ENCODE measurements at places on chromosomes 16 and 17. TPM values are rescaled to one million over a fixed set of nuclear protein-coding genes. Genes with fewer than 3 reads are reported as not detected.

DNA sequence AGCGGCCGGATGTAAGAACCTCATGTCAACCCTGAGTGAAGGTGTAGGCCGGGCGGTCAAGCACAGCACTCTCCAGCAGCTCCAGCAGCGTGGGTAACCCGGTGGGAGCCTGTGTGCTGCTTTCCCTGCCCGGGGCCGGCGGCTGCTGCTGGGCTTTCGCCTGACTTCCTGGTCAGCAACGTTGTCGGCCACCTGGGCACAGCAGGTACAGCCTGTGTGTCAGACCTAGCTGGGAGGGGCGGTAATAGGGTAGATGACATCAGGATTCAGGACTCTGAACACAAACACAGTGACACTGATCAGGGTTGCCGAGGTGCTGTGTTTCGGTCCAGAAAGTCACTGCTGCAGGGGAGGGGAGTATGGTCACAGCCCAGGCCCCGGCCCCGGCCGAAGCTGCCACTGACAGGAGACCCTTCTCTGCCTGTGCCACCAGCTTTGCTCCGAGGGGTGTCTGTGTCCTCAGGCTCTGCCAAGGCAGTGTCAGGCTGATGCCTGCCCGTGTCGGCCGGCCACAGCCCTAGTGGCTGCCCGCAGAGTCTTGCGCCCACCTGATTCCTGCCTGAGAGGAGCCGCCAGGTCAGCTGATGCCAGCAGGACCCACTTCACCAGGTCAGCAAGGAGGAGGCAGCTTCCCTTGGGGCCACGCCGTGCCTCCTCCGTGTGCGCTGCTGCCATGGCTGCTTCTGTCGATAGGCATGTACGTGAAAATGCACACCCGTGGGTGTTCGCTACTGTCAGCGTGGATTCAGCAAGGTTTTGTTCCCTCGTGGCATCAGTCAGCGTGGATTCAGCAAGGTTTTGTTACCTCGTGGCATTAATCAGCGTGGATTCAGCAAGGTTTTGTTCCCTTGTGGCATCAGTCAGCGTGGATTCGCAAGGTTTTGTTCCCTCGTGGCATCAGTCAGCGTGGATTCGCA lies 9.2 kb downstream of the RAB40C start:
- H3K27me3 ChIP-seq: no peaks in the 10 kb centered on the region
- DNase-seq: no peak
- peaks cover 10% of the 10 kb centered on the region for H3K4me1 ChIP-seq
- peaks cover 13% of the 10 kb centered on the region for H3K36me3 ChIP-seq
- no peak overlapping the region for H3K27ac ChIP-seq
- H3K4me3 ChIP-seq: no peak overlapping the region

The GAST gene
- total RNA-seq: 119 TPM

DNA sequence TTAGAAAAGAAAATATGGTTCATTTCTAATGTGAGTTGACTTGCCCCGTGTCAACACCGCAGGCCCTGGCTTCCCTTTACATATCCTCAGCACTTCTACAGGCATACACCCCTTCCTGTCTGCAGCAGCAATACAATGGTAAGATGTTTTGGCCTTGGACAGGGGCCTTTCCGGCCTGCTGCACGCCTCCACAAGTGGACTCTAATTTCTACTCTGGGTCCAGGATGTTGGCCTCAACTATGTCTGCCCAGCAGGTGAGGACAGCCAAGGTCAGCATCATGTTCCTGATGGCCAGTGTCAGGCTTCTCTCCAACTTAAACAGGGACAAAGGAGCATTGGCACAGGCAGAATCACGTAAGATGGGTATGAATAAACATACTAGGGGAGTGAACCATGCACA lies 11.0 kb downstream of the C17orf67 start:
- H3K4me3 ChIP-seq: no peak overlapping the region
- H3K27me3 ChIP-seq: peaks cover 3% of the 10 kb centered on the region
- DNase-seq: no peak
- no peak overlapping the region for H3K27ac ChIP-seq

- H3K4me3 ChIP-seq: no peak overlapping the region
- H3K36me3 ChIP-seq: no peaks in the 10 kb centered on the region
- no peak for DNase-seq
- H3K27ac ChIP-seq: no peak overlapping the region
Observed at GRCh38 chr17:66273586-66273848, 28.9 kb upstream of the PRKCA start.

- H3K27ac ChIP-seq: no peak overlapping the region
- no peaks in the 10 kb centered on the region for H3K27me3 ChIP-seq
- H3K4me1 ChIP-seq: peaks cover 61% of the 10 kb centered on the region
- DNase-seq: no peak
- no peaks in the 10 kb centered on the region for H3K36me3 ChIP-seq
- H3K4me3 ChIP-seq: peak overlapping the region; percentile 24
Observed at GRCh38 chr17:79989106-79989835, 46.4 kb downstream of the TBC1D16 start.

- no peak overlapping the region for H3K4me3 ChIP-seq
- no peaks in the 10 kb centered on the region for H3K4me1 ChIP-seq
- H3K27ac ChIP-seq: no peak overlapping the region
- H3K36me3 ChIP-seq: no peaks in the 10 kb centered on the region
Observed at GRCh38 chr16:4570086-4570485, 13.9 kb downstream of the C16orf96 start.

GRCh38 chr16:50801036-50801435 lies 59.1 kb downstream of the CYLD start:
- no peaks in the 10 kb centered on the region for H3K27me3 ChIP-seq
- no peak overlapping the region for H3K4me3 ChIP-seq
- no peak for DNase-seq
- H3K36me3 ChIP-seq: peaks cover 8% of the 10 kb centered on the region

The HP gene
- not detected for total RNA-seq

- DNase-seq: no peak
- no peak overlapping the region for H3K4me3 ChIP-seq
- H3K4me1 ChIP-seq: peaks cover 34% of the 10 kb centered on the region
Observed at GRCh38 chr17:40540448-40540847, 24.8 kb downstream of the CCR7 start.

- peaks cover 2% of the 10 kb centered on the region for H3K36me3 ChIP-seq
- H3K27ac ChIP-seq: peak within 1 kb of the TSS; percentile 89
- H3K4me3 ChIP-seq: peak within 1 kb of the TSS; percentile 93
- DNase-seq: no peak
- H3K4me1 ChIP-seq: peaks cover 10% of the 10 kb centered on the region
- peaks cover 5% of the 10 kb centered on the region for H3K27me3 ChIP-seq
Observed at GRCh38 chr17:78128551-78129350, at the start of gene TMC6. TMC6 (minus strand) TSS chr17:78128755; CDS start chr17:78126832, 1,923 bp downstream.

The SMIM22 gene
- 7.8 TPM for total RNA-seq

DNA sequence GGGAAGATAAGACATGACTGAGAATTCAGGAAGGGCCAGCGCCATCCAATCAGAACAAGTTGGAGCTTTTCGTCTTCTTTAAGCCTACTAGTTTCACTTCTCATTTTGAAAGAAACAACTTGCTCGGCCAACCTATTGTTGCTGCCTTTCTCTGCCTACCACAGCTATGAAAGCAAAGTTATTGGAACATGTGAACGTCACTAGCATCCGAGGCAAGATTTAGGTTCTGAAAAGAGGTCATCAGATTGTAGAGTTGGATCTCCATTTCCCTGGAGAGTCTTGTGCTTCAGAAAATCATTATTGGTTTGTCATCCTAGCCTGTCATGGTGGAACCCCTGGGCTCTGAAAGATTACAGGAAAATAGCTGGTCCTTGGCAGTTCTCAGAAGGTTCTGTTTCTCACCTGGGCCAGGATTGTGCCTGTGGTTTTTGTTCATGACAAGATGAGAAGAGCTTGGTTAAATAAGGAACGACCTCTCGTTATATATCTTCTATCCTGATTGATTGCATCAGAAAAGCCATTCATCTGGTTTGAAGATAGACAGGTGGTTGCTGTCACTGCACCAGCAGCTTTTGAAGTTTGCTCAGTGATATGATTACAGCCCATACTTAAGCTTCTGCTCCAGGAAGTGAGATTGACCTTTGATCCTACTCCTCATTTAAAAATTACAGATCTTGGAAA lies 25.3 kb downstream of the CDH13 start:
- H3K4me3 ChIP-seq: no peak overlapping the region
- H3K27me3 ChIP-seq: peaks cover 9% of the 10 kb centered on the region
- peaks cover 16% of the 10 kb centered on the region for H3K4me1 ChIP-seq
- peak overlapping the region; percentile 54 for H3K27ac ChIP-seq
- DNase-seq: no peak
- no peaks in the 10 kb centered on the region for H3K36me3 ChIP-seq

The DYNLRB2 gene
- 2.3 TPM for total RNA-seq

DNA sequence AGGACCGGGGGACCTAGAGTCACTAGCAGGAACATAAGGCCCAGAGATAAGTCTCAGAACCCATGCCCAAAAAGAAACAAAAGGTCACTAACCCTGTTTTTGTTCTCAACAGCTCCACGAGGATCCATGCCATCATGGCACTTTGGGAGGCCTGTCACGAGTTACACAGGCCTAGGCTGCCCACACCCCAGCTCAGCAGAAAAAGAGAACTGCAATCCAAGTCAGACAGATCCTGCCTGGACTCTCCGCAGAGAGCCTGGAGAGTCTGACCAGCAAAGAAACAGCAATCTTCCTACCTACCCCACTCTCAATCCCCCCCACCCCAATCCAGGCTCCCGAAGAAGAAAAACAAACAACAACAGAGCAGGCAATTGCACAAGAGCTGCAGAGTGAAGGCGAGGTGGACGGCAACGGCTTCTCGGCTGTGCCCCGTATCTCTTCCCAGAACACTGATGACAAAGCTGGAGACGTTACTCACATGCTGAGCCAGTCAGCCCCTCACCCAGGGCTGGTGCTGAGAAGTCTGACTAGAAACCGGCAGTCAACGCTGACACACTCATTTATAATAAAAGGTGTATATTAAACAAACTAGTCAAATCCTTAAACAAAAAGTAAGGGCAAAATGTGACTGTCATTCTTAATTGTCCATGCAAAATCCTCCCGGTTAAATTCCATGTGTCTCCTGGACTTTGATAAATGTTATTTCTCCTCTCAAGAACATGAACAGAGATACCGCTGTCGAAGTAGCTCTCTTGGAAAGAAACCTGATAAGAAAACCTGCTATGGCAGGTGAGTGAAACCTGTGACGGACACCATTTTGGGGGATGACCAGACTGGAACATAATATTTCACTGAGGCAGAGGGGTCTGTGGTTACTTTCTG lies 89.3 kb downstream of the SMG6 start:
- H3K36me3 ChIP-seq: peaks cover 17% of the 10 kb centered on the region
- H3K27me3 ChIP-seq: no peaks in the 10 kb centered on the region
- H3K27ac ChIP-seq: peak overlapping the region; percentile 55
- DNase-seq: no peak

- peaks cover 28% of the 10 kb centered on the region for H3K36me3 ChIP-seq
- peak overlapping the region; percentile 97 for H3K27ac ChIP-seq
- peaks cover 59% of the 10 kb centered on the region for H3K27me3 ChIP-seq
- DNase-seq: no peak
Observed at GRCh38 chr16:54932737-54933254, 2.1 kb downstream of the IRX5 start.

GRCh38 chr17:44384823-44385286 lies 4.6 kb downstream of the ITGA2B start:
- H3K36me3 ChIP-seq: no peaks in the 10 kb centered on the region
- no peak overlapping the region for H3K27ac ChIP-seq
- DNase-seq: no peak
- peak overlapping the region; percentile 86 for H3K4me3 ChIP-seq

DNA sequence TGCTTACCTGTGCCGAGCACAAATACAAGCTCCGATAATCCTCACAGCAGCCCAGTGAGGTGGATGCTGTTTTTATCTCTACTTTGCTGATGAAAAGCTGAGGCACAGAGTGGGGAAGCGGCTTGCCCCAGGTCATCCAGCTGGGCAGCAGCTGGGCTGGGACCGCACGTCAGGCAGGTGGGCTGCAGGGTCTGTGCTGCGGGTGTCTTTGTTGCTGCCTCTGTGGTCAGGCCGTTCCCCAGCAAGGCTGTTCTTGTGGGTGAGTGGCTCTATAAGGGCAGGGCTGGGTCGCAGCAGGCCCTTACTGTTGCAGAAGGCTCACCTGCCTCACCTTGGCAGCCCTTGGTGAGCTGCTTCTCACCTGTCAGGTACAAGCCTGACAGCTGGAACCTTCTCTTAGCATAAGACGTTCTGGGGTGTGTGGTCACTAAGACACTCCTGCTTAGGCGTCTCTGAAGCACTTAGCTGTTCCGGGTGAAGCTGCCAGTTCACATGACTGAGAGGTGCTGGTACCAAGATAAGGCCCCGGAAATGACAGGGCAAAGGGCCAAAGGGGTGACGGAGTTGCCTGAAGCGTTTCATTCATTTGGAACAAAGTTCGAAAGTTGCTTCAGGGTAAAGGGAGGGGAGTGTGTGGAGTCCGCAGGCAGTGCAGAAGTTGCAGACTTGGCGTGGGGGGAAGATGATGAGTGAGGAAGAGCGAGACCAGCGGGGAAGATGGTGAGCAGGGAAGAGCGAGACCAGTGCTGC lies 17.4 kb downstream of the IRF8 start:
- peaks cover 24% of the 10 kb centered on the region for H3K27me3 ChIP-seq
- H3K4me3 ChIP-seq: no peak overlapping the region
- no peaks in the 10 kb centered on the region for H3K36me3 ChIP-seq
- H3K27ac ChIP-seq: peak overlapping the region; percentile 8
- H3K4me1 ChIP-seq: peaks cover 20% of the 10 kb centered on the region

The KRT24 gene
- total RNA-seq: 0.43 TPM

The CMTM2 gene
- not detected for total RNA-seq

GRCh38 chr17:36127199-36127893 lies 23.7 kb downstream of the CCL4 start:
- no peak overlapping the region for H3K4me3 ChIP-seq
- no peaks in the 10 kb centered on the region for H3K36me3 ChIP-seq
- no peak overlapping the region for H3K27ac ChIP-seq
- H3K27me3 ChIP-seq: peaks cover 3% of the 10 kb centered on the region

DNA sequence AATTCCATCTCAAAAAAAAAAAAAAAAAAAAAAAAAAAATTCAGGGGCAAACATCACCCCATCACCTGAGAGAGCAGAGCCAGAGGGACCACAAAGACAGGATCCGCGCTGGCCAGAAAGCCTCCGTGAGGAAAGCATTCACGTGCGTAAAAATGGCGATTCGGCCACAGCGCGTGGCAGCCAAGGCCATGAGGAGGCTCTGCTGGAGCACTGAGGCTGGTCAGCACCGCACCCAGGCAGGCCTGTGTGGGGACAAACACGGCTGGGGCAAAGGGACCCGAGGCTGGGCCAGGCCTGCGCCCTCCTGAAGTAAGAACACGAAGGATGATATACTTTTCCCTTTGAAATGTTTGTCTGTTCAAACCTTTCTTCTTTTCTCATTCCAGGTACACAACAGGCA lies 45.2 kb downstream of the MAP1LC3B start:
- H3K4me1 ChIP-seq: peaks cover 9% of the 10 kb centered on the region
- no peaks in the 10 kb centered on the region for H3K27me3 ChIP-seq
- no peak overlapping the region for H3K27ac ChIP-seq
- no peak overlapping the region for H3K4me3 ChIP-seq

- no peak overlapping the region for H3K4me3 ChIP-seq
- peak overlapping the region; percentile 65 for H3K27ac ChIP-seq
- H3K27me3 ChIP-seq: no peaks in the 10 kb centered on the region
- peaks cover 10% of the 10 kb centered on the region for H3K36me3 ChIP-seq
- no peak for DNase-seq
- H3K4me1 ChIP-seq: peaks cover 35% of the 10 kb centered on the region
Observed at GRCh38 chr17:73068322-73069153, 23.9 kb downstream of the SLC39A11 start.

All from type B pancreatic cell (in vitro differentiated cells).